ENCODE measurements at places on chromosomes 16 and 17.

DNA sequence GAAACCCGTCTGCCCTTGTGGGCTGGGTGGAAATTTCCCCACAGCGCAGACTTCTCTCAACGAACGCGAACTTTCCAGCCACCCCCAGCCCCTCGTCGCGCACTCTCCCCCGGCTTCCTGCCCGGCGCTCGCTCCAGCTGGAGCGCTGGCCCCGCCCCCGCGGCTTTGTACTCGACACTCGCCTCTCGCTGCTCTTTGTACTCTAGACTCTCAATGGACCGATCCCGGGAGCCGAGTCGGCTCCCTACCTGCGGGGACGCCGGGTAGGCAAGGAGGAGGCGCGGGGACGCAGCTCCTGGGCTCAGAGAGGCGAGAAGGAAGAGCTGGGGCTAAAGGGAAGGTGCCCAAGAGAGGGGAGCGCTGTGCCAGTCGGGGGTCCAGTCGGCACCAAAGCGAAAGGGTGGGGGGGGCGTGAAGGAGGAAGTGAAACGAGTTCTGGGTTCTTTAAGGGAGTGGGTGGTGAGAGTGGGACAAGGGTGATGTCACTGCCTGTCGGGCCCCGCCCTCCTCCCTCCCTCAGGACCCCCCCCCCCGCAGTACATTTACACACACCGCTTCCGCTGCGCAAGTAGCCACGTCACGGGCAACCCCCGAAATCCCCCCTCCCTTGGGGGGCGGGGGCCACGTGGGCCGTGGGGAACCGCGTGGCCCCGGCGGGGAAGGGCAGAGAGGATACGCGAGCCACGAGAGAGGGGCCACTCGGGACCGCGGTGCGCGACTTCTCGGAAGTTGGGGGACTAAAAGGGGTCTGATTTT, 9.7 kb downstream of the KDM6B start:
- DNase-seq, result no peak

DNA sequence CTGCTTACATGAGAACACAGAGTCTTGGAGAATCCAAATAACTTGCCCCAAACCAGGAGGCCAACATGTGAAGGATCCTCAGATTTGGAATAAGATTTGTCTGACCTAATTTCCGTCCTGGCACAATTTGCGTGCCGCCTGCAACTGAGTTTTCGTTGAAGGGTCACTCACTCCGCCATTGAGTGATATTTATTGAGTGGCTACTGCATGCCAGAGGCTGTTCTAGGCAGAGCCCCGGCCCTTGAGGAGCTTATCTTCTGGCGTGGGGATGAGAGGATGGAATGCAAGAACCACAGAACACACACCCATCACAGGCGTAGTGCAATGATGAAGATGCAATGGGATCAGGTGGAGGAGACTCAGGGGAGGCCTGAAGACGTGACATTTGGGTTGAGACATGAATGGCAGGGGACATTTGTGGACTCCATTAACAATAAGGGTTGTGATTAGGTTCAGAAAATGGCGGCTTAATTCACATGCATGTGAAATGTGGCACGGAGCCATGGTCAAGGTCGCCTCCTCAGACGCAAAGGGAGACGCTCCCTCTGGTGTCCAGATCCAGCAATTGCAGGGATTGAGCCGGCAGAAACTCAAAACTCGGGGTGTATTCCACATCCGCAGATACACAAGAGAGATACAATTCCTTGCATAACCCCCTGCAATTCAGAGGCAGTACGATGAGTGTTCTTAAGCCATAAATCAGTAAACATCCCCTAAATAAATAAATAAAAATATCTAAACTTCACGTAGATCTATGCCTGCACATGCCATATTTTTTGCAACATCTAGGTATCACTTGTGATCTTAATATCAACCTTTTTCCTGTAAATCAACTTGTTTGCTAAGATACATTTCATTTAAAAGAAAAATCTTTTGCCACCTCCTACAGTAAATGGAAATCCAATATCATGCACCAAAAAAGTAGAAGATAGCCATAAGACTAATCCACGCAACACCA, 57.9 kb upstream of the CACNG4 start:
- DNase-seq, result peak; percentile 54

- DNase-seq, result no peak
Observed at GRCh38 chr16:78593352-78593751, 493.9 kb downstream of the WWOX start.

GRCh38 chr17:62688398-62689160, 61.1 kb downstream of the MRC2 start:
- DNase-seq, result no peak
